ENCODE measurements at places on chromosomes 1 and 21. TPM values are rescaled to one million over a fixed set of nuclear protein-coding genes. Genes with fewer than 3 reads are reported as not detected.

Gene GPR37L1
- total RNA-seq = not detected

Gene ZYG11A
- total RNA-seq = 0.24 TPM

Gene ST6GALNAC5
- not detected for total RNA-seq

- H3K36me3 ChIP-seq = no peaks in the 10 kb centered on the region
- no peak for DNase-seq
- H3K27me3 ChIP-seq = no peaks in the 10 kb centered on the region
- H3K27ac ChIP-seq = no peak overlapping the region
- H3K4me3 ChIP-seq = no peak overlapping the region
- H3K4me1 ChIP-seq = peaks cover 5% of the 10 kb centered on the region
Measured at GRCh38 chr1:11434501-11434900, 44.5 kb upstream of the DISP3 start.

GRCh38 chr1:203733009-203733863, 31.7 kb upstream of the LAX1 start:
- H3K36me3 ChIP-seq = peaks cover 20% of the 10 kb centered on the region
- no peaks in the 10 kb centered on the region for H3K27me3 ChIP-seq
- no peaks in the 10 kb centered on the region for H3K4me1 ChIP-seq
- no peak for DNase-seq
- no peak overlapping the region for H3K4me3 ChIP-seq
- no peak overlapping the region for H3K27ac ChIP-seq

- peaks cover 13% of the 10 kb centered on the region for H3K36me3 ChIP-seq
- no peaks in the 10 kb centered on the region for H3K27me3 ChIP-seq
- no peak for DNase-seq
- H3K4me3 ChIP-seq = no peak overlapping the region
- no peaks in the 10 kb centered on the region for H3K4me1 ChIP-seq
- no peak overlapping the region for H3K27ac ChIP-seq
Measured at GRCh38 chr1:231715816-231716722, 89.5 kb downstream of the DISC1 start.

DNA sequence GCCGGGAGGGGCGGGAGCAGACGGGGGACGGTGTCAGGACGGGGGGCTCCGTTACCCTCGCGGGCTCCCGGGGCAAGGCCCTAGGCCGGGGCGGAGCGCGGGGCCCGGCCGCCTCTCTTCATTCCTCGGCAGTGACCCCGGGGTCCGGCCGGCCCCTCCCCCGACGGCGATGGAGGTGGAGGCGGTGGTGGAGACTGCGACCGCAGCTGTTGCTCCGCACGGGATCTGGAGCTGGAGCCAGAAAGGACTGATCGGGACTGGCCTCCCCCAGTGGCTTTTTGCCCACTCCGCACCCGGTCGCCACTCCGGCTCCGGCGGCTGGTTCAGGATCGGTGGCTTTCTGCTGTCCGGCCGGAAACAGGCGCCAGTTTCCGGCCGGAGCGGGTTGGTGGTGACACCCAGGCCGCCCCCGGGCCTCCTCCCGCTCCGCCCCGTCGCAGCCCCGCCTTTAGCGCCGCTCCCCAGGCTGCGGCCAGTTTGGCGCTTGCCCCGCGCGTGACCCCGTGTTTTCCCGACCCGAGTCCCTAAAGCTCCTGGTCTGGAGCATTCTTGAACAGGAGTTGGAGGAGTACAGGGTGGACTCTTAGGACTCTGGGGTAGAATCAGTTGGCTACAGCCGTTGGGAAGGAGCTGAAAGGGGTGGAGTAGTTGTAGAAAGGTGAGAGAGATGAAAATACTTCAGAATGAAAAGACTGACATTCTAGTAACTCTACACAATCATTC, at the start of gene OTUD7B:
OTUD7B (minus strand) TSS at position 334 of the 723 bp plus-strand sequence. CDS start 33,216 bp downstream, outside the sequence.
- DNase-seq = peak; percentile 87
- H3K36me3 ChIP-seq = peaks cover 11% of the 10 kb centered on the region
- H3K27ac ChIP-seq = peak within 1 kb of the TSS; percentile 98
- no peaks in the 10 kb centered on the region for H3K27me3 ChIP-seq

DNA sequence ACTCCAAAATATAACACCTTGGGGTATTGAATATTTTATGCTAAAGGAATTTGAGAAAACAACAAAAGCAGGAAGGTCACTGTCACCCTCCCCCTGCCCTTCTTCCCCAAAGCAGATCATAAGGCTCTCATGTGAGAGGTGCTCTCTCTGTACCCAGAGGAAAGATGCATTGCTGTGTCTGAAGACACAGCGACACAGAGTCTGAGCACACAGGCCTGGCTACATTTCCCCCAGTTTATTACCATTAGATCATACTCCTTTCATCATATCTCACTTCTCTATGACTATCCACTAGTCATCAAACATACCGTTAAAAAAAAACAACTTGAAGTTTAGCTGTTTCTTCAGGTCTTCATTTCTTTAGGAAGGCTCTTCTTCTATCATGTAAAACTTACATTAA, 127.1 kb downstream of the PPIAL4G start:
- H3K36me3 ChIP-seq = no peaks in the 10 kb centered on the region
- H3K4me3 ChIP-seq = no peak overlapping the region
- H3K27ac ChIP-seq = no peak overlapping the region
- DNase-seq = no peak

DNA sequence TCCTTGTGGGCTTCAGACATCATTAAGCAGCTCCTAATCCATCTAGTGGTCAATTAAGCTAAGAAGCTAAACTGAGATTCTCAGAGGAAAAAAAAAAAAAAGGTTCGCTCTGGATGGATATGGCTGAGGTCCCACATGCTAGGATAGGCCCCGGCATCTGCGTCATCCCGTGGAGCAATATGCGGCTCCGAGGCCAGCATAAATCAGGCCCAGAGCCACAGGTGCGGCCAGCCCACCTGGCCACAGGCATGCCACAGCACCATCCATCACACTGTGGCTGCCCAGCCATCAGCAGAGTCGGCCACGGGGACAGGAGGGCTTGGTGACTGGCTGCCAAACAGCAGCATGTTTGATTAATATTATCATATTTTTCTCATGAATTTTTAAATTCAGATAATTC, 106.9 kb upstream of the TIAM1 start:
- no peak for DNase-seq
- H3K36me3 ChIP-seq = no peaks in the 10 kb centered on the region
- no peak overlapping the region for H3K4me3 ChIP-seq
- H3K27ac ChIP-seq = no peak overlapping the region
- peaks cover 16% of the 10 kb centered on the region for H3K4me1 ChIP-seq

DNA sequence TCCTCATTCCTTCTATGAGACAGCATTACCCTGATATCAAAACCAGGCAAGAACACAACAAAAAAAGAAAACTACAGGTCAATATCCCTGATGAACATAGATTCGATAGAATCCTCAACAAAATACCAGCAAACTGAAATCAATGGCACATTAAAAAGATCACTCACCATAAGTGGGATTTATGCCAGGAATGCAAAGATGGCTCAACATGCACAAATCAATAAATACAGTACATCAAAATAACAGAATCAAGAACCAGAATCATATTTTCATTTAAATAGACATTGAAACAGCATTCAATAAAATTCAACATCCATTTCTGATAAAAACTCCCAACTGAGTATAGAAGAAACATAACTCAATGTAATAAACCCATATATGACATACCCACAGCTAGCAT, 36.5 kb downstream of the FAF1 start:
- no peak overlapping the region for H3K27ac ChIP-seq
- no peaks in the 10 kb centered on the region for H3K27me3 ChIP-seq
- no peak for DNase-seq
- H3K4me1 ChIP-seq = peaks cover 13% of the 10 kb centered on the region
- no peak overlapping the region for H3K4me3 ChIP-seq

DNA sequence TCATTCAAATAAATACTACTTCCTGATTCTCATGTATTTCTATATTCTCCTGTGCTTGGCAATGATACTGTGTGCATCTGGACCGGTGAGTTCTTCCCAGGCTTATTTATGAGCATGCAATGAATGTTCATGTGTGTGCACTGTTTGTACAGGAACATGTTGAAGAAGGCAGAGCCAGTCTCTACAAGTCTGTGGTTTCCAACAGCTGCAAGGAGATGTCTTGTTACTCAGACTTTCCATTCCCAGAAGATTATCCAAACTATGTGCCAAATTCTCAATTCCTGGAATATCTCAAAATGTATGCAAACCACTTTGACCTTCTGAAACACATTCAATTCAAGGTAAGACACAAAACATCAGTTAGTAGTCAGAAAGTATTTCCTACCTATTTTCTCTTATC, 19.1 kb downstream of the FMO1 start:
- H3K27ac ChIP-seq = no peak overlapping the region
- no peak overlapping the region for H3K4me3 ChIP-seq
- peaks cover 15% of the 10 kb centered on the region for H3K27me3 ChIP-seq
- DNase-seq = no peak

DNA sequence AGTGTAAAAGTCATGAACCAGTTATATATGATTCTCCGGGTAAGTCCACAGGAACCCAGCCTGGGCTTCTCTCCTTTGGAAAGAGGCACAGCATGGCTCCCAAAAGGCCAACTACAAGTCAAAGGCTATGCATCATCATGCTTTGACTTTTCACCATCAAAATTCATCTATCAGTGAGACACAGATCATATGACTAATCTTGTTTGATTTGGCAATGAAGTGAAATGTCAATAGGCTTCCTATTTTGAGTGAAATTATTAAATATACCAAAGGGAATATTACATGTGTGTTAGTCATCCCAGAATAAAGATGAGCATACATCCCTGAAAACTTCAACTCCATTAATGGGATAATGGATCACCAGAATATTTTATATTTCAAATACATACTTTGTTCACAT, 83.5 kb upstream of the ADGRL2 start:
- H3K27me3 ChIP-seq = no peaks in the 10 kb centered on the region
- DNase-seq = no peak
- H3K4me1 ChIP-seq = no peaks in the 10 kb centered on the region
- H3K36me3 ChIP-seq = no peaks in the 10 kb centered on the region

DNA sequence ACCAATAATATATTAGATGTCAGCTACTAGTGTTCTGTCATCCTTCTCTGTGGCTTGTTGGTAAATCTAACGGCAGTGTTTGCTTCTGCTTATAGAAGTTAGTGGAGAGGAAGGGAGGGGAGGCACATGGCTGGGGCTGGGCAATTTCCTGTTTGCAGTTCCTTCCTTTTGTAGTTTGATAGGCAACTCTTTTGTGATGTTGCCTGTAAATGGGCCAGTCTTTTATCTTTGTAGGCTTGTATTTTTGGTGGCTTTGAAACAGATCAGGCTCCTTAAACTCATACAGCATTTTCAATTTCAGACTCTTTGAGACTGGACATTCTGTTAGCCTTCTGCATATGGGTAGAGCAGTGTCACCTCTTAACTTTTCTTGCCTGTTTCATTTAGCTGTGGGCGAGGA, 48.1 kb downstream of the CDC14A start:
- peaks cover 83% of the 10 kb centered on the region for H3K4me1 ChIP-seq
- peak; percentile 67 for DNase-seq
- peak overlapping the region; percentile 91 for H3K27ac ChIP-seq

- no peak overlapping the region for H3K4me3 ChIP-seq
- H3K27ac ChIP-seq = no peak overlapping the region
- H3K36me3 ChIP-seq = no peaks in the 10 kb centered on the region
- DNase-seq = no peak
- H3K4me1 ChIP-seq = no peaks in the 10 kb centered on the region
Measured at GRCh38 chr1:187621951-187622350, 793.2 kb downstream of the PLA2G4A start.

DNA sequence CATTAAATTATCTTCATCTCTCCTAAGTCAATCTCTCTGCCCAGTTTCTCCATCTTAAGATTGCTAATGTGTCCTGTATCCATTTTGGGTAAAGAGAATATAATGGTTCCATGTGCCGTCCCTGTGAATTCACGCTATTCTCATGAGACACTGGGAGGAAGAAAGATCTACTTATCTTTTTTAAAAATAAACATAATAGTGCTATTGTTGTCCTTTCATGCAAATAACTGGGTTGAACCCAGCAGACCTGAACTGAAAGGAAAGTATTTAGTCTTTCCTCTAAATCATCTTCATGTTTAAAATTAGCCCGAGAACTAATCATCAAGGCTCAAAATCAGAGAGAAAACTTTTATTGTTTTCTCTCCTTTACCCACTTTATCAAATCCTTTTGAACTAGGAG, 22.4 kb downstream of the SLAMF1 start:
- H3K4me3 ChIP-seq = peak overlapping the region; percentile 70
- H3K27ac ChIP-seq = peak overlapping the region; percentile 98
- H3K4me1 ChIP-seq = peaks cover 89% of the 10 kb centered on the region
- peaks cover 78% of the 10 kb centered on the region for H3K36me3 ChIP-seq
- DNase-seq = no peak
- H3K27me3 ChIP-seq = no peaks in the 10 kb centered on the region

DNA sequence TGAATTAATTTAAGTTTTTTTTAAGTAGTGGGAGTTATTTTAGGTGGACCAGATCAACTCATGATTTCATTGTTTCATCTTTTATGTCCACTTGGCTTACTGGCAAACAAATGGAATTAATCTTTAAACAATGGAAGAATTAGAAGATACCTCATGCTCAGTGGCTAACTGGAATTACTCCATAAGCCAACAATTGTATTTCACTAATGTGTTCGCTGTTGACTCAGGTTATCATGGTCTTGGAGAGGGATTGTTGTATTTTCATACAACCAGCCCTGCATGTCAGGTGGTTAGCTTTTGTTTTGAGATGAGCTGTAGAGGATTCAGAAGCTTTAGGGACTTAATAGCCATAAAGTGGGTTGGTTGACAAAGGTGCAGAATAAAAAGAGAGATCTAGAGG, 57.2 kb upstream of the HMCN1 start:
- no peak for DNase-seq
- H3K4me1 ChIP-seq = peaks cover 36% of the 10 kb centered on the region
- no peaks in the 10 kb centered on the region for H3K27me3 ChIP-seq
- H3K36me3 ChIP-seq = no peaks in the 10 kb centered on the region
- H3K4me3 ChIP-seq = no peak overlapping the region
- peak overlapping the region; percentile 21 for H3K27ac ChIP-seq

DNA sequence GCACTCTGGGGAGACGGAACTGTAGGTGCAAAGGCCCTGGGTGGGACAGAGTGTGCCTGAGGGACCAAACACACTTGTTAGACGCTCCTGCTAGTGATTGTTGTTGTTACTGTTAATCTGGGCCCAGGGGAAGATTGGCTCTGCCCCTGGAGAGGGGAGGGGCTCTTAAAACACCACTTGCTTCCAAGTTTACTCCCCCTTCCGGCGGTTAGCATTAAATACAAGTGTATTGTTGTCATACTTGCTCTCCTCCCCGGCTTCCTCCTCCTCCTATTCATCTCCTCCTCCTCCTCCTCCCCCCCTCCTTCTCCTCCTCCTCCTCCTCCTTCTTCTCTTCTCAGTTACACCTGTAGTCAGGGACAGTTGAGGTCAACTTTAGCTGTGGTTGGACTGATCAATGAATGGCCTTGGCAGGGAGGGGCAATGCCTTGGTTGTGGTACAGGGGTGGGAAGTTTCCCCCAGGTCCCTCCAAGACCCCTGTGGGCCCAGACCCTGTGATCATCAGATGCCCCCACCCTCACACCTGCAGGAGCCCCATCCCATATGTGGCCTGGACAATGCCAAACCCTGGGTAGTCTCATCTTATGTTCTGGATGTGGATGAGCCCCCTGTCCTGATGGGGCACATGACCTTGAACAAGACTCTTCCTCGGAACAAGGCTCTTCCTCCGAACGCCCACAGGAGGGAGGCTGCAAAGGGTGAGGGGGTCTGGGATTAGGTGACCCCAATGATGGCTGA, 217.3 kb downstream of the PTPRU start:
- no peak overlapping the region for H3K27ac ChIP-seq
- no peaks in the 10 kb centered on the region for H3K4me1 ChIP-seq
- DNase-seq = no peak
- no peak overlapping the region for H3K4me3 ChIP-seq
- H3K36me3 ChIP-seq = no peaks in the 10 kb centered on the region
- H3K27me3 ChIP-seq = peaks cover 9% of the 10 kb centered on the region

Data from activated CD4-positive, alpha-beta memory T cell treated with anti-CD3 and anti-CD28 coated beads for 36 hours (primary cell).